Activated CD4-positive, alpha-beta T cell treated with anti-CD3 and anti-CD28 coated beads, Interleukin-2, amount 10 ng/mL, durations not matched to agents 24 days and 14 days (primary cell): ENCODE measurements at places on chromosomes 6 and 20.

GRCh38 chr20:39066471-39067242 is 104.5 kb downstream of the DHX35 start:
- DNase-seq = no peak

DNA sequence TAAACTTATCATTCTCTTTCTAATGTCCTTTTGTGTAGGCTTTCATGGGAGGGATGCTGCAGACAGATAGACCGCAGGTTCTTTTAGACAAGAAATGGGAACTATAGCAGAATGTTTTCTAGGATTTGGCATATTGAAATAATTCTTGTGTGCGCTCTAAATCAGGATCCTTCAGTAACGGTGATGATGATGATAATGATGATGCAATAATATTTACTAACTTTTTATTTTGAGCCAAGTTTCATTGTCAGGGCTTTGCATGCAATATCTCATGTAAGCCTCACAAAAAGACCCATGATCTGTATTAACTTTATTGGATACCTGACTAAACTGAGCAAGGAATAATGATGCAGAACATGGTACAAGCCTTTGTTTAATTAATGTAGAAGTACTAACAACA is 280.1 kb downstream of the HAO1 start:
- DNase-seq = no peak

GRCh38 chr6:119814609-119815400 is 465.2 kb upstream of the MAN1A1 start:
- DNase-seq = no peak

DNA sequence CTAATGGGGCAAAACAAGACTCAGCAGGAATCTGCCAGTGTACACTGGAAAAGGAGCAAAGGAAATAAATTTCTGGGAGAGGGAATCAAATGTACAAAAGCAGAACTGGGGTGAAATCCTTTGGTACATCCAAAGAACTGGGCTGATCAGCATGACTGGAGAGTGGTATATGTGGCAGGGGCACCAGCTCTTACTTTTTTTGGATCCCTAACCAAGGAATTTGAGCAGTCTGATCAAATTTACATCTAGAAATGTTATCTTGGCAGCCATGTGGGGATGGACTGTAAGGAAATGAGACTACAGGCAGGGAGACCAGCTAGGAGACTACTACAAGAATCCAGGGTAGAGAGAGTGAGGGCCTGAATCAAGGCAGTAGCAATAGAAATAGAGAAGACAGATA is 1.2 kb upstream of the ZSCAN31 start:
- DNase-seq = no peak

- no peak for DNase-seq
These were observed 57.9 kb downstream of the SESN1 start for GRCh38 chr6:109036574-109037294.

GRCh38 chr6:169172946-169173345 is 80.7 kb downstream of the THBS2 start:
- no peak for DNase-seq

DNA sequence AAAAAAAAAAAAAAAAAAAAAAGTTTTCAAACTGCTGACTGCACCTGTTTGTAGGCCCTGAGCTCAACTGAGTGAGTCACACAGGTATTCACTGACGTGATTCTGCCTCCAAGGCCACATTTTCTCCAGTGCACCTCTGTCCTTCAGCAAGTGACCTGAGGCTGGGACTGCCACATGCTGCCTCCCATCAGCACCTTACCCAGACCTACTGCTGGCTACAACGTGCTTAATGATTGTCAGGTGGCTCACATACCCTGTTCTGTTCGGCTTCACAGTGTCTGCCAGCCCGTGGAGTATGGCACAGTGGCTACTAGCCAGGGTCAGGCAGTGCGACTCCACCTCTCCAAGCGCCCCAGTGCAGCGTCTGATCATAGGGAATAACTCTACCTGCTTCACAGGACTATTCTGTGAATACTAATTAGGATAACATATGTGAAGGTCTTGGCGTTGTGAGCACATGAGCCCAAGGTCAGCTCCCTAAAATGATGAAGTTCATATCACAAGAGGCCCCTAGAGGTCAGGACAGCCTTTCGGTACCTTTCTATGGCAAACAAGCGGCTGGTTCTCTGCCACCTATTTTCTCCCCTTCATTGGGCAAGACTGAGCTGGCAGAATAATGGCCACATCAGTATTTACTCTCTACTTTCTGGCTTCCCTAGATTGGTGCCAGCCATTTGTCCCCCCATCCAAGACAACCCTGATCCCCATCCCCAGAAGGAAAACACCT is 28.1 kb downstream of the RIPOR3 start:
- no peak for DNase-seq

DNA sequence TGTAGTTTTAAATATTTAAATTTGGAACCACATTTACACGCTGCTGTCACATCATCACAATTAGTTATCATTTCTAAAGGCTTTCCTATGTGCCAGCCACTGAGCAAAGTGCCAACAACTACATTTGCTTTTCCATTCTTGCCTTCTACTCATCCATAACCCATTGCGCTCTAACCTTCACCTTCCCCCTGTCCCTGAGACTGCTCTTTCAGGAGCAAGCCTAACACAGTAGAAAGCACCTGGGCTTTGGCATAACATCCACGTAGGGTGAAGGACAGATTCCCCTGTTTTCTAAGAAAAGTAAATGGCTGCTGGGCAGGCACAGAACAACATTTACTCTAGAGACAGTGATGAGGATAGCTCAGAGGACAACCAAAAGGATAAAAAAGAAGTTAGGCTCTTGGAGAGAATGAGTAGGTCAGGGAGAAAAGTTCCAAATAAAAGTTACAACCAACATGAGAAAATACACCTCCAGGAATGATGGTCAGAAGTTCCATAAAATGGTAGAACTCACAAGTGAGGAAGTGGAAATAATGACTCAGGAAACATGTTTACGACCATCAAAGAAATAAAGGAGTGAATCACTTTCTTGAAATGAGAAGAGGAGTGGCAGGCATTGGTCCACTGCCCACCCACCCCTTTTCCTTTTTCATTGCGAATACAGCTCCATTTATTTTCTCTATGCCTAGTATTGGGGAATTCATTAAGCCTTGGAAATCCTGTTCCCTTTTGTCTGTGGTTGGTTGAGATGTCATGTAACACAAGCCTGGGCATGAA is 77.2 kb downstream of the PFDN4 start:
- no peak for DNase-seq

GRCh38 chr6:157685596-157686280 is 137.3 kb upstream of the SNX9 start:
- no peak for DNase-seq
